SJCRH30 (cell line): ENCODE measurements at places on chromosomes 12 and 14. TPM values are rescaled to one million over a fixed set of nuclear protein-coding genes. Genes with fewer than 3 reads are reported as not detected.

SLC10A1 gene
- total RNA-seq, result not detected in 2 replicates

TTC9 gene
- total RNA-seq, result 6.4 and 6.5 TPM in 2 replicates

DNA sequence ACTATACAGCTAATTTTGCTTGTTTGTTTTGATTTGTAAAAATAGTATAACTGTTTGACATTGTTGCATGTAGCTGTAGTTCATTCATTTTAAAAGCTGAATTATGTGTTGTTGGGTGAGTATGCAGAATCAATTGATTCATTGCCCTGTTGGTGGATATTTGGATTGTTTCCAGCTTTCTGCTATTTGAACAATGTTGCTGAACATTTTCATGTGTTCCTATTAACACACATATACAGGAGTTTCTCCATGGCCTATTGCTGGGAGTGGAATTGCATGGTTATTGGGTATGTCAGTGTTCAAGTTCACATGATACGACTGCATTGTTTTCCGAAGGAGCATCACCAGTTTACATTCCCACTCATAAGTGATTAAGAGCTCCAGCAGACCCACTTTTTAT lies 75.3 kb downstream of the SRGAP1 start:
- H3K4me3 ChIP-seq, result no peak overlapping the region
- H3K27me3 ChIP-seq, result no peaks in the 10 kb centered on the region
- H3K27ac ChIP-seq, result no peak overlapping the region
- peaks cover 21% of the 10 kb centered on the region for H3K4me1 ChIP-seq
- DNase-seq, result no peak

DNA sequence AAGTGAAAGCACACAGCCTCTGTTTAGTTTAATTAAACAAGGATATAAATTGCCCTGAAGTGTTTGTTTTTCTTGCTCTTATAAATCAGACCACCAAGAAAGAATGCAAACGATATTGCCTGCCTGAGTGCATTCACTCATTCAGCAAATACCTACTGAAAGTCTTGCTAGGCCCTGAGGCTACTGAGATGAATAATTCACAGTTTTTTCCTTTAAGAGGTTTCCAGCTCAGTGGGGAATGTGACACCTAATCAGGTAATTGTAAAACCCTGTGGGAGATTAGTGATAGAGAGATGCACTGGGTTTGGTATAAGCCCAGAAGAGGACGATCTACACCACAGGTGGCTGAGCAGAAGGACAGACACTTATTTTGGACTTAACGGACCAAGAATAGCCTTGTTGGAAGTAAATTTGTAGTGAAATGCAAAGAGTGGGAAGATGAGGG lies 151.4 kb downstream of the SLC35F4 start:
- no peak overlapping the region for H3K4me3 ChIP-seq
- no peaks in the 10 kb centered on the region for H3K27me3 ChIP-seq

- H3K4me1 ChIP-seq, result no peaks in the 10 kb centered on the region
- no peaks in the 10 kb centered on the region for H3K36me3 ChIP-seq
- H3K27ac ChIP-seq, result no peak overlapping the region
- no peak overlapping the region for H3K4me3 ChIP-seq
- DNase-seq, result no peak
These were observed 712 bp upstream of the FZD10 start for GRCh38 chr12:130161261-130162243.

GRCh38 chr12:79841248-79841877 lies 93.5 kb downstream of the PPP1R12A start:
- no peak for DNase-seq
- H3K4me3 ChIP-seq, result no peak overlapping the region

- H3K4me3 ChIP-seq, result no peak overlapping the region
- no peaks in the 10 kb centered on the region for H3K27me3 ChIP-seq
- H3K27ac ChIP-seq, result no peak overlapping the region
- no peak for DNase-seq
- no peaks in the 10 kb centered on the region for H3K36me3 ChIP-seq
- no peaks in the 10 kb centered on the region for H3K4me1 ChIP-seq
These were observed 9.1 kb upstream of the MGAT4C start for GRCh38 chr12:86265329-86265695.

- no peaks in the 10 kb centered on the region for H3K36me3 ChIP-seq
- 0 out of 2 replicates have a peak, but pooled peaks cover 5% of the 10 kb centered on the region for H3K27me3 ChIP-seq
- H3K27ac ChIP-seq, result no peak overlapping the region
These were observed 28.8 kb upstream of the INF2 start for GRCh38 chr14:104660597-104660996.

GRCh38 chr12:11716794-11717518 lies 67.5 kb downstream of the ETV6 start:
- H3K4me1 ChIP-seq, result no peaks in the 10 kb centered on the region
- H3K36me3 ChIP-seq, result no peaks in the 10 kb centered on the region
- no peaks in the 10 kb centered on the region for H3K27me3 ChIP-seq
- H3K4me3 ChIP-seq, result no peak overlapping the region
- no peak overlapping the region for H3K27ac ChIP-seq
- DNase-seq, result no peak

- no peak overlapping the region for H3K27ac ChIP-seq
- peaks cover 11% of the 10 kb centered on the region; the same call in 1 of the 2 replicates for H3K27me3 ChIP-seq
- no peaks in the 10 kb centered on the region for H3K4me1 ChIP-seq
- no peaks in the 10 kb centered on the region for H3K36me3 ChIP-seq
- peak; percentile 72 for DNase-seq
These were observed 48.6 kb upstream of the STAC3 start for GRCh38 chr12:57299514-57300016.
